Cerebellar cortex (tissue), 1 donor: ENCODE measurements at places on chromosomes 6 and 20.

DNA sequence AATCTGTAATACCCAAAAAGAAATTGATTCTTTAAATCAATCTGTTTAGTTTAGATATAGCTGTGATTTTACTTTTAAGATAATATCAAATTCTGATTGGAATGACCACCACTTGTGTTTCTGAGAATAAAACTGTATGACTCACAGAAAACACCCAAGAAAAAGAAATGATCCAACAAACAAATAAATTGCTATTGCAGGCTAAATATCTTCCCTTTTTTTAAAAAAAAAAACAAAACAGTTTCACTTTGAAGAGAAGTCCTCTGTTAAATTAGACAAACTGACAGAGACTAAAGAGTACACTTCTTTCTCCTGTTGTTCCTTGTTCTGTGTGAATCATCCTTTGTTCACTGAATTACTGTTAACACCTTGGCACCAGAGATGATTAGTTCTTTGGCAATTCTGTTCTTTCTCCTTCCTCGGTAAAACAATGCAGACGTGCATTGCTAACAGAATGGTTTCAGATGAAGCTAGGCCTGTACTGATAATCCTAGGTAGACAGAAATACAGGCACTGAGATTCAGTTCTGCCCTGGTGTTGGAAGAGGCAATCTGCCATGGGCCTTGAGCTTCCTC, 895.2 kb upstream of the CITED2 start:
- DNase-seq, result no peak

GRCh38 chr20:10509376-10509775, 74.3 kb downstream of the SLX4IP start:
- no peak for DNase-seq

DNA sequence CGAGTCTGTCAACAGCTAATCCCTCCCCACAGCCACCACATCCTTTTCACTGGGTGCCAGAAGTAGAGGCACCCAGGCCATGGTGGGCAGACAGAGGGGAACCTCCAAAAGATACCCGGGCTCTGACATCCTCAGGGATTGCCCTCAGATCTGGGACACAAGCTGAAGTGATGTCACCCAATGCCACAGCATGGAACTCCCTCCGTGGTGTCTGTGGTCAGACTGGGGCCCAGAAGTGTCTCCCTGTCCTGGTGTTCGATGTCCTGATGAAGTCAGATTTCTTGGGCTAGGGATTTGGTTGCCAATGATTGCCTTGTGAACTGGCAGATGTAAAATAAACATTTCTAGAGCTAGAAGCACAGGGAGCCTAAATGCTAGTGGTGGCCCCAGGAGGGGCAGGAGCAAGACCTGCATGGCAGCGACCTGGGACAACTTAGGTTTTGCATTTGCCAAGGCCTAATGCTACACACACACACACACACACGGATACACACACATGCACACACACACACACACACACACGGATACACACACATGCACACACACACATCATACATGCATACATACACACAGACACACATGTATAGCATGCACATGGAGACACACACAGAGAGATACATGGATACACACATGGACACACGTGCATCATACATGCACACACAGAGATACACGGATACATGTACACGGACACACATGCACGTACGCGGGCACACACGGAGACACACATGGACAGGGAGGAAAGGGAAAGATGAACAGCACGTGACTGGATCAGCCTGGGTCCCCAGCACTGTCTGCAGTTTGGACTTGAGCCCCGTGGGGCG, 221.0 kb downstream of the NFATC2 start:
- DNase-seq, result no peak

DNA sequence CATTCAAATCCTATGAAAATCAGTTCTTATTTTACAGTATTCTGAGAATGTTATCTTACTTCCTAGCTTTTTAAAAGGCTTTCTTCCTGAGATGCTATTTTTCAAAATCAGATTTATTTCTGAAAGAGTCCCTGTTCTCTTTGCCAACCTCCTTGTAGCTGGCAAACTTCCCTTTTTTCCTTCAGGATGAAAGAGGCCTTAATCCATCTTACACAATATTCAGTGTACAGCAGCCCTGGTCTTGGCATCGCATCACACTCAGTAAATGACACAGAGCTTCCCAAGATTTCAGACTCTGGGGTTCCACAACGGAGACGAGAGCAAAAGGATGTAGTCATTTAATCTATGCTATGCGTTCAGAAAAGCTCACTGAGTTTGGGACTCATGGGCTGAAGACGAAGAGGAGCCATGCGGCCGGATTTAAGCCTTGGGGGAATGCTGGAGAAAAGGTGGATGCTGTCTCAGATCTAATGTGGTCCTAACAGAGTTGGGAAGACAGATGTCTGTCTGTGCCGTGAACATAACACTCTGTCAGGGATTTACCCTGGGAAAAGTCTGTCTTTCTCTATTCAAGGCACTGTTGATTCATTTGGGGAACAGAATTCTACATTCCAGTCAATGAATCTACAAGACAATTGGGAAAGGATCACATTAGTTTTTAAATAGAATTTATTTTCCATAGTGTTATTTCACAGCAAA, 616.4 kb upstream of the AGPAT4 start:
- DNase-seq, result peak; percentile 7

- no peak for DNase-seq
Observed at GRCh38 chr6:138787138-138787537, 8.7 kb upstream of the ECT2L start.

DNA sequence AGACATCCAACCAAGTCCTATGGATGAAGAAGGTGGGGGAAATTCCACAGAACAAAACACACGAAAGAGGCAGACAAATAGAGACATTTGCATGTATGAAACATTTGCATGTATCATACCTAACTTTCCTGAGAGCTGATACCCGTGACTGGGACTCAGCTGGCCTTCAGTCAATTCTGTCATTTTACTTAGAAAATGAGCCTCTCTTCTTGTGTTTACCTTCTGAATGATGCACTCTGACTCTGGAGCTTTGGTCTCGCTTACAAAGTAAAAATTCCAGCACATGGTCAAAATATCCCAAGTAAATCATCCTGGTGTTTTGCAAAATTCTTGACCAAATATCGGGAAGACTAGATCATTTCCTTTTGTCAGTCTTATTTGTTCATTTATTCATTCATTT, 46.9 kb downstream of the MMUT start:
- no peak for DNase-seq

DNA sequence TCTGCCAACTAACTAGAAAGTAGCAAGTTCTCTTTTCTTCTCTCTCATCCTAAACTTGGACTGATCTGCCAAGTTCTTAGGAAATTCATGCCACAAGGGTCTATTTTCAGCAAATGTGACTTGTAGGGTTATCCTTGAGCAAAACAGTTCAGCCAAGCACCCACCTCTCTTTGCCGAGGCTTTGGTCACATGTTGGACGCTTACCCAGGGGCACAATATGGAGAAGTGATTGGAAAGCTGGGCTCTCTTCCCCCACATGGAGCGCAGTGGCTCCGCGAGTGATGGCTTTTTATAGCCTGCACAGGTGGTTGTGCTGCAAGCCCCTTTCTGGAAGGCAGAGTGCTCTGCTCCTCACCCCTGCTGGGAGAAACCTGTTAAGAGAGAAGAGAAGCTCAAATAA, 47.7 kb upstream of the FNDC1 start:
- DNase-seq, result peak; percentile 89
